HEK293T (cell line): ENCODE measurements at places on chromosomes 13 and 19.

DNA sequence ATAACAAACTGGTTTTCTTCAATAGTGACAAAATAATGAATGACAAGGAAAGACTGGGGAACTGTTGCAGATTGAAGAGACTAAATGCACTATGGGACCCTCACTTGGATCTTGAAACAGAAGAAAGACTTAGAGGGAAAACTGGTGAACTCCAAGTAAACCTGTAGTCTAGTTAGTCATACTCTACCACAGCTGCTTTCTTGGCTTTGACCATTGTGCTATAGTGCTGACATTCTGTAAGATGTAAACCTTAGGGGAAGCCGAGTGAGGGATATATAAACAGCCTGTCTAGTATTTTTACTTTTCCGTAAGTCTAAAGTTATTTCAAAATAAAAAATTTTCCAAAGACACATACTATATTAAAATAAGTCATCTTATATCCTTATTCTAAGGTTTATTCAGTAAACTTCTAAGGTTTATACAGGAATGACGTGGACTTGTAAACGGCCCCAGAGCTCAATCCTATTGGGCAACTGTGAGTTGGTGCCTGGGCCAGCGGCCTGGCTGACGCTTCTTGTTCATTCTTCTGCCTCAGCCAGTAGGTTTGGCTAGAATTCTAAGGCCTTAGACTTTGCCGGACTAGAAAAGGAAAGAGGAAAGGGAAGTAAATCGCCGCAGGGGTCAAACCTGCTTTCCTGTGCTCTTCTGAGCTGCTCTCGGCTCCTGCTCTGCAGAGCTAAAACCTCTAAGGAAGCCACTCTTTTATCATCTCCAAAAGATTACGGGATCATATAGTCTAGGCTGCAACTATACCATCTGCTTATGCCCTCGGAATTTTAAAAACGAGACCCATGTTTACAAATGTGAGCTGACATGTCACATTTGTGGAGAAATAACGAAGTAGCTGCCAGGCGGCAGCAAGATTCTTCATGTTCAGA, 33.6 kb upstream of the UBE2L5 start:
- no peak for DNase-seq

- no peak for DNase-seq
These were observed 1030.0 kb upstream of the PRR20A start for GRCh38 chr13:56110751-56111150.

DNA sequence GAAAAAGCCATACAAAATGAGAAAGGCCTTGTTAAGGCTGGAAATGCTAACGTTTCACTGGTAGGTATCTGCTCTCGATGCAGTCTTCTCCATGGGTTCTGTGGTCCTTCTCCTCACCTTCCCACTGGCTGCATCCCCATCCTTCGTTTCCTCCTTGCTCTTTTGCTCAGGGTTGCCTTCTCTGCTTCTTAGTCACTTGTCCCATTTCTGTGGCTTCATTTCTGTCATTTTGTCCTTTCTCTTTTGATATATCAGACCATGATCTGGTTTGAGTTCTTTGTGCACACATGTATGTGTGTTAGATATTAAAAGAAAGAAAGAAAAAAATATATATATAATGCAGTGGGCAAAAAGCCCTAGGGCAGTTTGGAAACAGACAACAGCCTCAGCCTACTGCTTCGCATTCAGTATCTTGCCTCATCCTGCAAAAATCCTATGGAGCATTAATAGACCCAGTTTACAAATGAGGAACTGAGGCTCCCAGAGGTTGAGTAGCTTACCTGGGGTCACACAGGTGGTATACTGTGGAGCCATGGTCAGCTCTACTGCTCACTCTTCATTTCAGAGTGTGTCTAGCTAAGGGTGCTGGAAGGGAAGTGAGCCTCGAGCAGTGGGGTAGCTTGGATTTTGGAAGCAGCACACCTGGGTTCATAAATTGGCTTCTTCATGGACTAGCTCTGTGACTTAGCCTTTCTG, 57.6 kb upstream of the MEDAG start:
- no peak for DNase-seq

DNA sequence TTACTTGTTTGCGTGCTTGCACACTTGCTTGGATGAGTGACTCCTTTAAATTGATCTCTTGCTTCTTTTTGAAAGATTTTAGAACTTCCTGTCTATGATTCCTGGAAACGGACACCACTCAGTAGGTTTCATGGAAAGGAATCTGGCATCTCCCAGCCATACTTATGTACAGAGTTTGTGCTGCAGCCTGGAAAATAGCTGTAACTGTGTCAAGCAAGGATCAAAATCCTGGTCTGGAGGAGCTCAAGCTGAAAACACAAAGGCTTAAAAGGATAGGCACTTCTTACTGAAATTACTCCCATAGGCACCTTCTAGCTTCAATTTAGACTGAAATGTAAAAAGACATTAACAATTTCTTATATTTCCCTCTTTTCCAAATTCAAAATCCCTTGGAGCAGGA, 1.4 kb upstream of the FREM2 start:
- no peak for DNase-seq

DNA sequence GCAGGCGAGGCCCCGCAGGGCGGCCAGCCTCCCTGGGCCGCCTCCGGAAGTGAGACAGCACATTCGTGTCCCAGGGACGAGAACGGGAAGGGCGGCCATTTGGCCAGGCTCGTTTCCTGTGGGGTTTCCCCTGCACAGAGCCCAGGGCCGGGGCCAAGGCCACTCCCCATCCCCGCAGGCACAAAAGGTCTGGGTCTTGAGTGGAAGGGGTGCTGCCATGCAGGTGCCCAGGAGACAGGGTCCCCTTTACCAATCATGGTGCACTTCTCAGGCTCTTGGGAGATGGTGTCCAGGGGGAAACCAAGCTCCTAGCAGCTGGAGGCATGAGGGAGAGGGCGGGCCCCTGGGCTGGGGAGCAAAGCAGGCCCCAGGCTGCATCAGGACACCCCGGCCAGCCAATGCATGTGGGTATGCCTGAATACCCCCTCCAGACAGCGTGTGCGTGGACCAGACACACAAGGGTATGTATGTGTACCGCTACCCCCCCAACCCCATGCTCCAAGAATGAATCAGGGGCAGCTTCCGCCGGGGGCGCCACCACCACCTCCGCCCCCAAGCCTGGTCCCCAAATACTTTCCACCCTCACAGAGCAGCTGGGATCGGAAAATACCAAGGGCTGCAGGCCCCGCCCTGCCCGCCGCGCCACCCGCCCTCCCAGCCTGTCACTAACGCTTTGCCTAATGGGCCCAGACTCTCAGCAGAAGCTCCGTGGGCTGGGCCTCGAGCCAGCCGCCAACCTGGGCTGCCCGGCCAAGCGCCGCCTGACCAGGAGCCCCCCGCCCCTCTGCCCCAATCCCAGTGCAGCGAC, 37.6 kb upstream of the NANOS3 start:
- no peak for DNase-seq

- DNase-seq: no peak
These were observed 12.7 kb upstream of the ZNF431 start for GRCh38 chr19:21128901-21129698.
